ENCODE measurements at places on chromosomes 13 and 19.
A peak's percentile ranks its signal among the peaks of the same experiment; 100 is the strongest.

DNA sequence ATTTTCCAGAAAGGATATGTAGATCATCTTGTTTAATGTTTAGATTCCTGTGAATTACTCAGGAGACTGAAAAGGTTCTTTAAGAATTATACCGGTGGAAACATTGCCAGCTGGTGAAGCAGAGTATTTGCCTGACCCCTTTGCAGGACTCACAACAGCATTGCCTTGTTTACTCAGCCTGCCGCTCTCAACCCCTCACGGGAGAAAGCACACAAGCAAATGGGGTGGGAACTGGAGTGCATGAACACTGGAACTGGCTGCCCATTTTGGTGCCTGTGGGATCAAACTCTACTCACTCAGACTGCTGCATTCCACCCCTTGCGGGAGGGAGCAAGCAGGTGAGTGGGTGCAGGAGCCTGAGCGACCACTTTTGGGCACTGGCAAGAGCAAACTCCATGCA lies 804.7 kb upstream of the SLITRK1 start:
- no peak for DNase-seq

DNA sequence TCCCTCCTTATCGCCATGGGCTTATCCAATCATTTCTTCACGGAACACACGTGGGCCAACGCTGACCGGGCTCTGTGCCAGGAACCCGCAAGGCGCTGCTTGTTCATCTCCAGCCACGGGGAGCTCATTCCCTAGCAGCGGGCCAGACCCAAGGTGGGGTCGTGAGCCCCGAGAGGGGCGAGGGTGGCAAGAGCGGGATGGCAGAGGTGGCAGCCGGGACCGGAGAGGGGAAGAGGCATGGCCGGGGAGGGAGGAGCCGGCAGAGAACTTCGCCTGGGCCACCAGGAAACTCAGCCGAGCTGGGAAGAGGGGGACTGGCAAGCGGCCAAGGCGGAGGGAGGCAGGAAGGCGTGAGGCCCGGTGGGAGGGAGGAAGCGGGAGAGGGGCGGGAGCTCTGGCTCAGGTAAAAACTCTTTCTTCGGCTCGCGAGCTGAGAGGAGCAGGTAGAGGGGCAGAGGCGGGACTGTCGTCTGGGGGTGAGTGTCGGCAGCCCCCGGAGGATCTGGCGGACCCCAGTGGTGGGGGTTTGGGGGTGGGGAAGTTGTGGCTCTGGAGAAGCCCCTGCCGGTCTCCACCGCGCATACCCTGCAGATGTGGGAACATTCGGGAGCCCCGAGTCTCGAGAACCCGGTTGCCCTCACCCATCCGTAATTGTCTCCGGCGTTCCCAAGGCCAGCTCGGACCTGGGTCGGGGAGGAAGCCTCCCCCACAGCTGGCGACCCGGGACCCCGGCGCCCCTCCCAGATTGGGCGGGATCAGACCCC lies at the start of gene B3GNT3:
Gene B3GNT3, plus strand, starts transcription at position 408 of the 764 bp plus-strand sequence. CDS start 12,670 bp downstream, outside the sequence.
- peak; percentile 94 for DNase-seq

GRCh38 chr19:50205681-50206138 lies 2.3 kb downstream of the MYH14 start:
- peak; percentile 71 for DNase-seq

GRCh38 chr13:103284466-103284865 lies 218.2 kb upstream of the SLC10A2 start:
- no peak for DNase-seq

GRCh38 chr19:15675560-15675959 lies 2.7 kb downstream of the CYP4F12 start:
- no peak for DNase-seq

GRCh38 chr13:66345971-66346370 lies 884.2 kb downstream of the PCDH9 start:
- no peak for DNase-seq

GRCh38 chr13:112509190-112509589 lies 78.8 kb downstream of the TUBGCP3 start:
- no peak for DNase-seq

DNA sequence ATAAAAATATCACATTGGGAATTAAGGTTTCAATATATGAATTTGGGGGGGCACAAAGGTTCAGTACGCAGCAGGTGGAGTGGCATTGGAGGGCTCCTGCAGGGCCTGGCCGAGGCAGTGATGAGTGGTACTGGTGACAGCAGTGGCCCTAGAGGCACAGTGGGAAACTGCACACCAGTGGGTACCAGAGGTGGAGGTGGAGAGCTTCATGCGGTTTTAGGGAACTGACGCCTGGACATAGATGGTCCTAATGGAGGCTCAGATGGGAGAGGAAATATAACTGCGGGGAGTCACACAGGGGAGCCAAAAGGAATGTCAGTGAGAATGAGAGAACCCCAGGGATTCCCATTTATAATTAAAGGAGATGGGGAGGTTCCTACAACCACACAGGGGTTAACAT lies 156.2 kb downstream of the COG6 start:
- DNase-seq, result no peak

- DNase-seq, result no peak
Observed at GRCh38 chr19:6204866-6205723, 69.6 kb downstream of the ACSBG2 start.

DNA sequence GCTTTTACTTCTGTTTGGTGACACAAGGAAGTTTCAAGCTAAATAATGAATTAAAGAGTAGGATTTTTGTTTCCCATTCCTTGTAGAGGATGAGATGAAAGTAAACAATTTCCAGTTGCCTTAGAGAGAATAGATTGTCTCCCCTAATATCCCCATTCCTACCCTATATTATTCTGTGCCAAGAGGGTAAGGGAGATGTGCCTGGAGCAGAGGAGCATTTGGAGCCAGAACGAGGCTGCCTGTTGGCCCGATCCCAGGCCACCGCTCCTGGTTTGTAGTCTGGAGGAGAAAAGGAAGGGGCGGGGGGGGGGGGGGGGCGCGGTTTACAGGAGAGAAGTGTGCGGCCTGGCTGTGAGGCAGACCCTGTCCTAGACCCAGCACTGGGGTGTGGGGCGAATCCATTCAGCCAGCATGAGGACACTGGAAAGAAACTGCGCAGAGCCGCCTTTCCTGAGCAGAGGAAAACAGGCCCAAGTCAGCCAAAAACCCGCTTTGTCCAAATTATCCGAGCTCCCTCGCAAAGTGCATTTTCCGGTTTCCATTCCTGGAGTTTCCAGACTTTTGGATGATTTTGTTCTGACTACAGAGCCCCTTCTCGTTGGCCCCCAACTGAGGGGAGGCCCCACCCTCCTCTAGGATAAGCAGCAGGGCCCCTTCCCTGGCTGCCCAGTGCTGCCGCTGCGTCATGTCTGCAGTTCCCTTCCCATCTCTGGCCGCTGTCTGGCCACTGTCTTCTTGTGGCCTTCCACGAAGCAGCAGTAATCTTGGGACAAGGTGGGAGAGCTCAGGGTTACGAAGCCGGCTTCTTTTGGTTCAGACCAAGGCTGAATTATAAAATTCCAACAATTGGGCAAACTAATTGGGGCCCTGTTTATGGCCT lies 23.0 kb downstream of the NFIX start:
- DNase-seq, result no peak

- DNase-seq, result no peak
Observed at GRCh38 chr19:18894254-18895037, 1.5 kb downstream of the CERS1 start.

DNA sequence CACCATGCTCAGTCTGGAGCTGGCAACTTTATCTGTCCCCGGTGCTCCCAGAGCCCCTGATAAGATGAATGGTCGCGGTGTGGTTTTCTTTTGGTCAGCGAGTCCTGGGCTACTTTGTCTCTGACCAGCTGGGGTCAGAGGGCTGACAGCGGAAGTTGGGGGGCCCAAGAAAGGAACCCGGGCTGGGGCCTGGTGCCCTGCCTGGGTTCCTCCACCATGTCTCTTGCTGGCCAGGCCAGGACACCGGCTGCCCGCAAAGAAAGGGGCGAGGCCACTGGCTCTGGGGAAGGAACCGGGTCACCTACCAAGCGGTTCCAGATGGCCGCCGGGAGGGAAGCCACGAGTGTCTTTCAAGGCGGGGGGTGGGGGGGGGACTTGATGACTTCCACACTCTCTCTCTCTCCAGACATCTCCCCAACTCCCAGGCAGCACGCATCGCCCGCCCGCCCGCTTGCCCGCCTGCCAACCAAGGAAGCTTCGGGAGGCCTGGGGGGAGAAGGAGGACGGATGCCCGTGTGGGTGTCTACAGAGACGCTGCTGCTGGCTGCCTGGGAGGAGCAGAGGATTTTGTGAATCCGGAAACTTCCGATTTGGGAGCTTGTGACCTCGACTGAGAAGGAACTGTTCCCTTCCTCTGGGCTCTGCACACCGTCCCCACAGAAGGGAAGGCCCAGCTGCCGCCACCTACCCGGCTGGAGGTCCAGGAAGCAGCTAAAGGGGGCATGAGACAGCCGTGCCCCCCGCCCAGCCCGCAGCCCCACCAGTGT lies 1.1 kb downstream of the PIP5K1C start:
- DNase-seq, result no peak

GRCh38 chr13:92806215-92806614 lies 420.4 kb upstream of the GPC6 start:
- peak; percentile 3 for DNase-seq

DNA sequence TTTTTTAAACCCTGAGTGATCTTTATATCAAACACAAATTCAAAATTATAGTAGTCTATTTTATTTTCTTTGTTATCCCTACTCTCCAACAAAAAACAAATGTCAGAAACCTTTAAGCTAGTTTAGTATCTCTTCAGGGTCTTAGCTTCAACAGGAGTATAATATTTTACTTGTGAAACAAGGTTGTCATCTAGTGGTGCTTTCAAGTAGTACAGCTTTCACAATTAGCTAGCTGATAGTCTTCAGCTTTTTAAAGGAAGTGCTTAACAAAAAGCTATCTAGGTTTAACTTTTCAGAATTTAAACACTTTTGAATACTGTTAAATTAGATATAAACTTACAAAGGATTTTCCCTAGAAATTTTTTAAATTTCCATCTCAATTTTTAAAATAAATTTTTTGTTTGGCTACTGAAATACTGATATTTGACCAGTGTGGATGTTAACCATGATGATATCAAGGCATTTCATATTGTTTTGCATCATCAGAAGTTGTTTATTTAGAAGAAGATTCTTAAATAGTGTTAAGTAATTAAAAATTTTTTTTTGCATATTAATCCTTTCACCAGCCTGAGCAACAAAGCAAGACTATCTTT lies 34.2 kb downstream of the TDRD3 start:
- DNase-seq, result peak; percentile 66

- peak; percentile 81 for DNase-seq
Observed at GRCh38 chr19:45693106-45693788, 781 bp downstream of the QPCTL start.

GRCh38 chr13:103625194-103625593 lies 559.0 kb upstream of the SLC10A2 start:
- DNase-seq, result no peak

GRCh38 chr13:50357136-50357535 lies 341.9 kb downstream of the KCNRG start:
- no peak for DNase-seq

GRCh38 chr19:13794398-13794756 lies 866 bp upstream of the ZSWIM4 start:
- DNase-seq, result peak; percentile 52

DNA sequence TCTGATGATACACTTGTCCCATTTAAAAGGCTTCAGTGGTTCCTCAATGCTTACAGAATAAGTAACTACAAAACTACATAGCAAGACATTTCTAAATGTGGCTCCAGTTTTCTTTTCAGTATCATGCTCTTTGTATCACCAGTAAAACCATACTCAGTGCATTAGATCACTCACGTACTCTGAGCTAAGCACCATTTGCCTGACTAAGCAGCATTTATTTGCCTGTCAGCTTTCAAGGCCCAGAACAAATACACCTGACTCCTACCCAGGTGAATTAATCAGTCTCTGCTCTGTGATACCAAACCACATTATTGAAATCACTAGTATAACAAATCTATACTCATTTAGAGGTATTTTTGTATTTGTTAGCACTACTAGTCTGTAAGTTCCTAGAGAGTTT lies 47.4 kb upstream of the PCDH20 start:
- no peak for DNase-seq

DNA sequence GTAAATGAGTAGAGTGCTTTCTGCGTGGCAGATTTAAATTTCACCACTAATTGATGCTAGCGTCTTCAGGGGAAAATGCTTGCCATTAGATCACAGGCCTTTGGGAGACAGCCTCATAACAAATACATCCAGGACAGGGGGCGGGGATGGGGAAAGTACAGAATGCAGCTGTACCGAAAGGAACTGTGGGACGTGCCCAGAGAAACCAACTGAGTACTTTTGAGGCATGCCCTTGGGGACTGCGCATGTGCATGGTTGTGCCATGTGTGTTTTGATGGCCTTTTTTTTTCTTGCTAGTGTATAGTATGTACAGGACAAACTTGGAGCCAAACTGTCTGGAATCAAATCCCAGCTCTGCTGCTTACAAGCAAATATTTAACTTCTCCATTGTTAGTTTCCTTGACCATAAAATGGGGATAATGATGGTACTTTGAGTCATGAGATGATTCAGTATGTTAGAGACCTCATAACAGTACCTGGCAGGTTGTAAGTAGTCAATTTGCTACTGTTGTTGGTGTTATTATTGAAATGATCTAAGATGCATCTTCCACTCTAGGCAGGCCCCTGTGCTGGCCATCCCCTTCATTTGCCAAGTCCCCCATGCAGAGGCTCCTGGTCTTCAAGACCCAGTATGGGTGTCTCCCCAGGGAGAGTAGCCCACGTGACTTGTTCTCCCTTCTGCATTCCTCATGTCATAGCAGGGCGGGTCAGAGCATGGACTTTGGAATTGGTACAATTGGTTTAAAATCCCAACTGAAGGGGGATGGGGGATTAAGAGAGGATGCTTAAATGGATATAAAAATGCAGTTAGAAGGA lies 68.3 kb upstream of the NPAS1 start:
- peak; percentile 77 for DNase-seq

GRCh38 chr13:110442930-110443621 lies 118.4 kb downstream of the RAB20 start:
- DNase-seq, result no peak

DNA sequence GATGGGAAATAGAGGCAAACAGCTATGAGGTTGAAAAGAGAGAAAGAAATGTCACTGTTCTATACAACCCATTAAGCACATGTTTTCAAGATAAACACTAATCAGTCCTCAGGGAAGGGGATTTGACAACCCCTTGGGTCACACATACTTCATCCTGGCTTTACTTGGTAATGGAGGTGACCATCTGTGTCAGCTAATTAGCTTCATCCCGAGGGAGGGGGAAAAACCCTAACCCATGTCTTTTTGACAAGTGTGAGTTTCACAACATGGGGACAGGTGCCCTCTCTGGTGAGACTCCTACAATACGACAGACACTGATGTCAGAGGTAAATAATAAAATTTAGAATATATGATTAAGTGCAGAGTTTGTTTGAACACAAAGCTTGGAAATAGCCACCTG lies 43.1 kb downstream of the ZNF611 start:
- no peak for DNase-seq

GRCh38 chr13:100129605-100130004 lies 40.7 kb downstream of the PCCA start:
- no peak for DNase-seq

DNA sequence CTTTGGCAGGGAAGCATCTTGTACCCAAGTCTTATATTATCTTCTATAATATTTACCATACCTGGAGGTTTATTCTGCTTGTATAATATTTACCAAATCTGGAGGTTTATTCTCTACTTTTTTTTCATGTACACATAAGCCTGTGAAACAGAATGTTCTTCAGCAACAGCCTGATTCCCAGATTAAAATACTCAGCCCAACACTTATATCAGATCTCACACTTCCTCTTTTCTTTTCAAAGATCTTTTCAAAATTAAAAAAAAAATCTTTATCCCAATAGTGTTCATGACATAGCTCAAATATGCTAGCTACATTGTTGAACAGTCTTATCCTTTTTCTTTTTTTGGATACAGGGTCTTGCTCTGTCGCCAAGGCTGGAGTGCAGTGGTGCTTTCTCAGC lies 300.7 kb downstream of the LMO7 start:
- no peak for DNase-seq

GRCh38 chr13:80931766-80932165 lies 590.8 kb upstream of the SPRY2 start:
- DNase-seq, result no peak

GRCh38 chr19:45764945-45765701 lies 3.9 kb downstream of the SIX5 start:
- DNase-seq, result no peak

All from LoVo (cell line).